A172 (cell line): ENCODE measurements at places on chromosomes 7 and 10.

DNA sequence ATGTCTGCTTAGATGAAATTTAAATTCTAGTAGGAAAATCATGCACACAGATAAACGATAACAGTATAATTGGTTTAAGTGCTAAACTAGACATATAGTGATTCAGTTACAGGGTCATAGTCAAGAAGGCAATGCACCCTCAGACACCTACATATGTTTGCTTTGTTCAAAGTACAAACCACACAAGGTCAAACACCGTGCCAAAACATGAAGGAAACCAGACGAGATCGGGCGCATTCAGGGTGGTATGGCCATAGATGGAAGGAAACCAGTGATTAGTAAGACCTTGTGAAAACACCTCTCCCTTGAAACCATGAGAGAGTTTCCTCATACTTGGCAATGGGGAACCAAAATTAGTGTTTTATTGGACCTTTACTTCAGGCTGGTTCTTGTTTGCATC is 906.9 kb downstream of the PCDH15 start:
- DNase-seq = no peak

DNA sequence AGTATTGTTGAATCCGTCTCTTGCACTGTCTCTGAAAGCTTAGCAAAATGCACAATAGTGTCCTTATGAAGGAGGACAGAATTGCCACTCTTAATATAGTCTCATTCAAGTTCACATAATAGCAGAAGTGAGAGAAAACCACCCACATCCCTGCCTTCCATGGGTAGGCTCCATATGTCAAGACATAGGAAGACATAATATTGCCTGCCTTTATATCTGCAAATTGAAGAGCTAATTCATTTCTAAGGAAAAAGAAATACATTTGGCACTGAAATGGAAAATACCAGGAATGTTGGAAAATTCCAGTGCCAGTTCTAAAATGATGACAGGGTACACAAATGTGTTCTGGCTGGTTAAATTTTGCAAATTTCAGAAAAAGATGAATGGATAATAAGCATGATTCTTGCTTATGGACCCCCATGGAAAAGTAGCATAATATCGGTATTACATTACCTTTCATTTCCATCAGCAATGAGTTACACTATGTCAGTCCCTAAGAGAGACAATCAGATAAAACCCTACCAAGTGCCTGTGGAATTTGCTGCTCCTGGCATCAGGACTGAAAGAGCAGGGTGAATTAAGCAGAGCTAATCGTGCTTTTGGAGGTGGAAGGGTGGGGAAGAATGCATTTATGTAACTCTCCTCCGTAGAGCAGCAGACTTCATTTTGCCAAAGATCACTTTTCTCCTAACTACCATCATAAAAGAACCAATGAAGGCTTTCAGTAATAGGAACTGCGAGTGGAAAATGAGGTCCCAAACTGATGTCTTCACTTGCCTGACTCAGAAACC is 312.6 kb downstream of the FGFR2 start:
- no peak for DNase-seq

DNA sequence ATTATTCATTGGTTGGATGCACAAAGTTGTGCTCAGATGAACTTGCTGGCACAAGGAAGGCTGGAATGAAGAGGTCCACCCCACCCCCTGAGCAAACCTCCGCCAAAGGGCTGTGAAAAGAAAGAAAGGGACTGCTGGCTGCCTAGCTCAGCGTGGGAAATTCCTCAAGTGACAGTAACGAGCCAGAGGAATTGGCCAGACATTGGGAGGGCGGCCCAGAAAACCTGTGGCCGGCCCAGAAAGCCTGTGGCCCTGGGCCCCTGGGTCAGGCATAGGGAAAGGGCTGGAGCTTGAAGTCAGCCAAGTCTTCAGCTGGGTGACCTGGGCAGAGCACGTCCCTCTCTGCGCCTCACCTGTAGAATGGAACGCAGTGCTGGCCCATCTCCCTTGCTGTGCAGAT is 30.6 kb upstream of the CTBP2 start:
- DNase-seq = no peak

GRCh38 chr7:47937711-47938573 is 10.3 kb downstream of the PKD1L1 start:
- no peak for DNase-seq

DNA sequence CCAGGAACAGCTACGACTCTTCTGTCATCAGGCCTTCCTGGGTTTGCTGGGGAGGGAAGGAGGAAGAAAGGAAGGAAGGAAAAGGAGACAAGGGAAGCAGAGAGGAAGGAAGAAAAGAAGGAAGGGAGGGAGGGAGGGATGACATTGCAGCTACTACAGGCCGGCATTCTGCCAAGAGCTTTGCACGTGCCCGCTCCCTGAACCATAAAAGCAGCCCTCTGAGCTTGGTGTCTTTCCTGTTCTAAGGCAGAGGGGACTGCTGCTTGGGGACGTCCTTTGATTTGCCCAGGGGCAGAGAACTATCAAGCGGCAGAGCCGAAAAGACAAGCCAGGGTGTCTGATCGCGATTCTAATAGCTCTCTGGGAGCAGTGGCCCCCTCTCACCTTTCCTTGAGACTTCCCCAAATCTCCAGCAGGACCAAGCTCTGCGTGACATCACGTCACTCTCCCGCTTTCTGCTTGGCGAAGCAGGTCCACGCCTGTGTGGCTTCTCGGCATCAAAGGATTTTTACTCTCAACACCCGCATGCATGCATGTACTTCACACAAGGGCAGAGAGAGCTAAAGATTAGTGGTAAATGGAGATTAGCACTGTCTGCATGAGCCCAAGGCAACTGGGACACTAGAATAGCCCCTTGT is 167.8 kb upstream of the AUTS2 start:
- DNase-seq = no peak
